CD4-positive, CD25-positive, alpha-beta regulatory T cell (primary cell): ENCODE measurements at places on chromosomes 3 and 15. TPM values are rescaled to one million over a fixed set of nuclear protein-coding genes. Genes with fewer than 3 reads are reported as not detected.

Gene ZNF385D
- not detected for polyA plus RNA-seq

Gene FBXW12
- polyA plus RNA-seq = not detected

Gene ZIC1
- not detected for polyA plus RNA-seq

DNA sequence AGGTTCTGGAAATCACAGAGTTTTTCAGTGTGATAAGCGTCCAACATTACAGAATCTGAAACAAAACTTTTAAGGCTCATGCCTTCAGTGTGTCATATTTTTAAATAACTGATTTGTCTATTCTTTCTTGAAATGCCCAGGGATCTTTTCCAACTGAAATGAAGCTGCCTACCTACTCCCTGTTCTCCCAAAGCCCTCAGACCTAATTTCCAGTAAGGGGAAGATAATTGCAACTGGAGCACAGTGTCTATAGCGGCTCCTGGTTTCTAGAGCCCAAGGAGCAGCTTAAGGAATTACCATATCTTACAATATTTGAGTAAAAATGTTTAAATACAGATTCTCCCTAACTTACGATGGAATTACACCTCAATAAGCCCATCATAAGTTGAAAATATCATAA lies 33.0 kb downstream of the LRRC2 start:
- H3K36me3 ChIP-seq = no peaks in the 10 kb centered on the region
- no peaks in the 10 kb centered on the region for H3K27me3 ChIP-seq
- H3K27ac ChIP-seq = no peak overlapping the region
- DNase-seq = no peak
- peaks cover 5% of the 10 kb centered on the region for H3K4me1 ChIP-seq
- H3K4me3 ChIP-seq = no peak overlapping the region

GRCh38 chr15:98799461-98800390 lies 151.4 kb downstream of the IGF1R start:
- peaks cover 3% of the 10 kb centered on the region for H3K4me1 ChIP-seq
- H3K27me3 ChIP-seq = no peaks in the 10 kb centered on the region
- no peak overlapping the region for H3K27ac ChIP-seq
- DNase-seq = no peak
- no peak overlapping the region for H3K4me3 ChIP-seq
- no peaks in the 10 kb centered on the region for H3K36me3 ChIP-seq

GRCh38 chr15:98401029-98401428 lies 247.3 kb upstream of the IGF1R start:
- no peak for DNase-seq
- no peak overlapping the region for H3K4me3 ChIP-seq
- H3K27me3 ChIP-seq = no peaks in the 10 kb centered on the region
- no peaks in the 10 kb centered on the region for H3K36me3 ChIP-seq

GRCh38 chr15:76803049-76803571 lies 102.0 kb downstream of the SCAPER start:
- H3K4me1 ChIP-seq = no peaks in the 10 kb centered on the region
- H3K36me3 ChIP-seq = peaks cover 24% of the 10 kb centered on the region
- no peak overlapping the region for H3K4me3 ChIP-seq

GRCh38 chr3:55165278-55165677 lies 237.4 kb upstream of the LRTM1 start:
- no peaks in the 10 kb centered on the region for H3K36me3 ChIP-seq
- no peak overlapping the region for H3K4me3 ChIP-seq
- H3K27ac ChIP-seq = no peak overlapping the region
- DNase-seq = no peak
- no peaks in the 10 kb centered on the region for H3K27me3 ChIP-seq

- peak; percentile 12 for DNase-seq
- no peak overlapping the region for H3K4me3 ChIP-seq
These were observed 97.6 kb downstream of the FRMD4B start for GRCh38 chr3:69288161-69288895.

GRCh38 chr15:64653757-64654156 lies 121.6 kb downstream of the RBPMS2 start:
- H3K4me1 ChIP-seq = peaks cover 32% of the 10 kb centered on the region
- no peak overlapping the region for H3K4me3 ChIP-seq
- H3K36me3 ChIP-seq = no peaks in the 10 kb centered on the region
- H3K27me3 ChIP-seq = no peaks in the 10 kb centered on the region
- peak; percentile 19 for DNase-seq
- no peak overlapping the region for H3K27ac ChIP-seq
